Esophagus mucosa (tissue), 1 donor: ENCODE measurements at places on chromosomes 7 and 10.

GRCh38 chr7:129084801-129085551, 30.1 kb upstream of the TNPO3 start:
- ATAC-seq = no peak

DNA sequence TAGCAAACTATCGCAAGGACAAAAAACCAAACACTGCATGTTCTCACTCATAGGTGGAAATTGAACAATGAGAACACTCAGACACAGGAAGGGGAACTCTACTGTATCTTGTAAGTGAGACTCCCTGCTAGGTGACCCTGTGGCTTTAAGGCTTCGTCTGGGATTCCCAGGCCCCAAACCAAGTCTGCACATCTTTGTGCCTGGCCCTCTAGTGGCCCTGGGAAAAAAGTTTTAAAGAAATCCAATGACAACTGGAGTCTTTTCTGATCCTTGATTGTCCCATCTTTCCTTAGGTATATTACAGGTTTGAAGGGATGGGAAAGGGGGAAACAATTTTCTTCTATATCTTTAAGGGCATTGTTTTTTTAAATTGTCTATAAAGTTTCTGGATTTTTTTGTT, 10.6 kb upstream of the LIPM start:
- peak; percentile 46 for ATAC-seq

DNA sequence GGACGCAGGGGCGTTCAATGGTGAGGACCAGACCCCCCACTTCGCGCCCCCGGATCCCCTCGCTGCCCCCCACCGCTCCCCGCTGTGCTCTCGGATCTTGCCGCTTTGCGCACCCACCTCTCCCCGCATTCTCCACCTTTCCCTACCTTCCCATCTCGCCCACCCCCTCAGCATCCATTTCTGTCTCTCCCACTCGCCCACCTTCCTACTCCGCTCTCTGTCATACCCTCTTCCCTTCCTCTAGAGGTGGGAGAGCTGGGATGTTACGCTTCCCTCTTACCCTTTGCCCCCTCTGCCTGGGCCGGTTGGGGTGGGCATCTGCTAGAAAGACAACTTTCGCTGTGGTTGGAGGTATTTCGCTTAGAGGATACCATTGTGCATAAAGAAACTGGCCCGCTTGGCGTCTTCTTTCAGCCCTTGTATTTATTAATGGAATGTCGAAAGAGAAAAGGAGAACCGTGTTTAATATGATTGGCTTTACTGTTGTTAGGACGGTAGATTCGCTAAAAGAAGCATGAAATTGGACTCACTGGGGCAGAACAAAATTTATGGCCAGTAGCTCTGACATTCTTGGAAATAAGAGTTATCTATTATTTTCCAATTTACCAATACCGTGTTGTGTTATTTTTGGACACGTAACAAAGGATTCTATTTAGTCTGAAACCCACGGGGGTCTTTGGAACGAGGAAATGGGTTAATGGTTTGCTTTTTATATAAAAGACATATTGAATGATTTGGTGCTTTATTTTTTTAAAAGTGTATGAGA, 873 bp downstream of the PRKAR2B start:
- ATAC-seq = no peak

- ATAC-seq = no peak
These were observed 149.6 kb upstream of the SEMA3E start for GRCh38 chr7:83798489-83798888.

GRCh38 chr7:42074076-42074475, 162.9 kb downstream of the GLI3 start:
- no peak for ATAC-seq

- peak; percentile 84 for ATAC-seq
These were observed 99.8 kb downstream of the GSAP start for GRCh38 chr7:77316219-77316978.

DNA sequence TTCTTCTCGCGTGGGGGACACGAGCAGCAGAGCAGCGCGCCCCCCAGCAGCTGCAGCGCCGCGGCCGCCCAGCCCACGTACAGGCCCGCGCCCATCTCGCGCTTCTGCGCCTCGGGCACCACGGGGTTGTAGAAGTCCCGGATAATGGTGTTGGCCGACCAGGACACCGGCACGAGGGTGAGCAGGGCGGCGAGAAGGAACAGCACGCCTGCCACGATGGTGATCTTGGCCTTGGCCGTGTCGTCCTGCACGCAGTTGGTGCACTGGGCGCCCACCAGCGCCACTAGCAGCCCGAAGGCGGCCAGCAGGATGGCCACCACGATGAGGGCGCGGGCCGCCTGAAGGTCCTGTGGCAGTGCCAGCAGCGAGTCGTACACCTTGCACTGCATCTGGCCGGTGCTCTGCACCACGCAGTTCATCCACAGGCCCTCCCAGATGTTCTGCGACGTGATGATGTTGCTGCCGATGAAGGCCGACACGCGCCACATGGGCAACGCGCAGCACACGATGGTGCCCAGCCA, 529 bp downstream of the CLDN3 start:
- no peak for ATAC-seq

DNA sequence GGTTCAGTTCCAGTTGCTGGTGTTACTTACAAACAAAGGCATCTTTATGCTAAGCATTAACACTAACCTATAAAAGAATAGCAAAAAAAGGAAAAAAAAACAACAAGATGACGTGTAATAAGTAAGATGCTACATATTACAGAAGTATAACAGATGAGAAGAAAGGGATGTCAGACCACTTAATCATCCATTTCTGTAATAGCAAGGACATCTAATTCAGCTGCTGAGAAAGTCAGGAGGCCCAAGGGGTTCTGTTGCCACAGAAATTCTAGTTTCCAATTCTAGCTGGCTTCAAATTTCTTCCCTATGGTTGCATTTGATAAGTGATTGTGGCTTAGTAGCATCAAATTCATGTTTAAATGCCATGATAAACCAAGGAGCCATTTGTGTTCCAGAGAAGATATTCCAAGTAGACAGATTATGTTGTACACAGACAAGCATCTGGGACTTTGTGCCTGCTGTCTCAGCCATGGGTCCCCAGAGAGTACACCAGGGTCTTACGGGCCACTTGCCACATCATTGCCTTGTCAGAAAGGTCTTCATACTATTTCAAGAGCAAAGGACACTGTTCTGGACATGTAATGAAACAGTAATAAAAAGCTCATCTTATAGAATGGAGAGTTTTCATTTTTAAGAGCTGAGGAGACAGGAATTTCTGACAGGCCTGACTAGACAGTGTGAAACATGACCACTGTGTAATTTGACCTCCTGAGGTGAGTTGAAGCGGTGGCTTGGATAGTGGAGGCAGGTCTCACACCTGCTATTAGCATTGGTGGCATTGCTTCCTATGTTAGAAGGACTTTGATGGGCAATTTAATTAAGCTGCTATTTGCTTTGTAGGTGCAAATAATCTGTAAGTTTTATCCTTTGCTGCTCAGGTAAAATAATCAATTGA, 4.2 kb upstream of the ASB4 start:
- no peak for ATAC-seq

DNA sequence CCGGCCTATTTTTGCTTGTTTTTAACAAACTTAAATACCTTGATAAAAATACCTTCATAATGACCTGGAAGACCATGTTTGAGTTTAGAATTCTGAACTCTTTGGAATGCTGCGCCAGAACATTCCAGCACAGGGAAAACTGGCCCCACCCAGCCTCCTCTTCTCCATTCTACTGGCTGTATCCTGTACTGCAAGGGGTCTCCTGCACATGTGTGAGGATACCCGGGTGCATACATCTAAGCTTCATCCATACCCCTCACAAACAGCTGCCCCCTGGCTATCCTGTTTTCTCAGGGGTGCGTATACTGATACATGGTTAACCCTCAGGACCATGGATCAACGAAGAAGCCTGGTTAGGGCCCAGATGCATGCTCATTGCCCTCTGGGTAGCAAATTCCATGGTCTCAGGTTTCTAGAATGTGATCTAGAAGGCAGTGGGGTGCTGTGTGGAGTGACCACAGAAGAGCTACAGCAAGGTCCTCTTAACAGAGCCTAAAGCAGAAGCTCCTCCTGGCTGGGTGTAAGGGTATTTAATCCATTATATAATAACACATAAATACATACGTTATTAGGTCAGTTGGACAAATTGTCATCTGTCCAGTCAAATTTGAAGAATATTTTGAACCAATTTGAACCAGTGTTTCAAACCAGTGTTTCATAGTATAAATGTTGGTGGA, 26.1 kb downstream of the HACD1 start:
- no peak for ATAC-seq

GRCh38 chr10:36163827-36164226, 521.7 kb upstream of the FZD8 start:
- ATAC-seq = no peak

GRCh38 chr7:68429411-68430117, 1168.7 kb upstream of the AUTS2 start:
- no peak for ATAC-seq

DNA sequence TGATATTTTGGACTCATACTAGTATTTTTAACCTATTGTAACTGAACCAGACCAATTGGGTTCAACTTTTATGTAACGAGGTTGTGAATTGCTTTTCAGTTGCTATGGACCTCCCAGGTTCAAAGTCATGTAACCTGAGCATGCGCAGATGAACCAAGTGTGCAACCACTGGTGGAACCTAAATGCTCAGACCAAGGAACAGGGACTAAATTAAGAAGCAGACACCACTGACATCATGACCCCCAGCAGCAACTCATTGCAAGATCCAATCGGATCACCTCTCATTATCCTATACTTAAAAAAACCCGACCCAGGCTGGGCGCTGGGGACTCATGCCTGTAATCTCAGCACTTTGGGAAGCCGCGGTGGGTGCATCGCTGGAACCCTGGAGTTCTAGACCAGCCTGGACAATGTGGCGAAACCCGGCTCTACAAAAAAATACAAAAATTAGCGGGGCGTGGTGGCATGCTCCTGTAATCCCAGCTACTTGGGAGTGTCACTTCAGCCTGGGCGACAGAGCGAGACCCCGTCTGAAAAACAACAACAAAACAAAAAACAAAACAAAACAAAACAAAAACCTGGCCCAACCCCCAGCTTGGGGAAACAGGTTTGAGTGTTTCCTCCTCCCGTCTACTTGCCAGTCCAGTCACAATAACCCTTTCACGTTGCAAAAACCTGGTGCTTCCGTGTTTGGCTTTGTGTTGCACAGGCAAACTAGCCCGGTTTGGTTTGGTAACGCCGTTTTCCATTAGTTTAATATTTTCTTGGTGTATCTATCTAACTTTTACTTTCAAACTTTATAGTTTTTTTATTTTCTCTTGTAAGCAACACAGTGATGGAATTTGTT, 11.3 kb upstream of the ZNF518A start:
- ATAC-seq = no peak

GRCh38 chr7:3639253-3639652, 338.2 kb downstream of the SDK1 start:
- ATAC-seq = no peak

GRCh38 chr7:24713039-24713793, 44.0 kb downstream of the GSDME start:
- ATAC-seq = no peak

- no peak for ATAC-seq
These were observed 82.8 kb upstream of the C7orf33 start for GRCh38 chr7:148507787-148508186.

- ATAC-seq = no peak
These were observed 233.6 kb downstream of the PRPF18 start for GRCh38 chr10:13820119-13820963.

DNA sequence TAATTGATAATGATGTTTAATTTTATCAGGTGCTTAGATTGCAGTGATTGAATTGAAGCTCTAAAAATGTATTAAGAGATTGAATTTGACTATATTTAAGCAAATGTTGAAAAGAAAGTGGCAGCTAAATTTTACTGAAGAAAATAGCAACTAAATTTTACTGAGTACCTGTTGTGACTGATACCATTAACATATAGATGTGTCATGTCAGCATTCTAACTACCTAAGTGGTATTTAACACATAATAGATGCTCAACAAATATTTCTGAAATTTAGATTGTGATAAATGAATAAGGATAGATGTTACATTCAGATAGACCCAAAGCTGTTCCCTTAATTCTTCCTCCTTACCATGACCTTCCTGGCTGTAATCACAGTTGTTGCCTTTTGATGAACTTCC, 350.9 kb upstream of the VWC2 start:
- no peak for ATAC-seq

GRCh38 chr10:43972976-43973647, 324.4 kb upstream of the ZNF32 start:
- no peak for ATAC-seq

DNA sequence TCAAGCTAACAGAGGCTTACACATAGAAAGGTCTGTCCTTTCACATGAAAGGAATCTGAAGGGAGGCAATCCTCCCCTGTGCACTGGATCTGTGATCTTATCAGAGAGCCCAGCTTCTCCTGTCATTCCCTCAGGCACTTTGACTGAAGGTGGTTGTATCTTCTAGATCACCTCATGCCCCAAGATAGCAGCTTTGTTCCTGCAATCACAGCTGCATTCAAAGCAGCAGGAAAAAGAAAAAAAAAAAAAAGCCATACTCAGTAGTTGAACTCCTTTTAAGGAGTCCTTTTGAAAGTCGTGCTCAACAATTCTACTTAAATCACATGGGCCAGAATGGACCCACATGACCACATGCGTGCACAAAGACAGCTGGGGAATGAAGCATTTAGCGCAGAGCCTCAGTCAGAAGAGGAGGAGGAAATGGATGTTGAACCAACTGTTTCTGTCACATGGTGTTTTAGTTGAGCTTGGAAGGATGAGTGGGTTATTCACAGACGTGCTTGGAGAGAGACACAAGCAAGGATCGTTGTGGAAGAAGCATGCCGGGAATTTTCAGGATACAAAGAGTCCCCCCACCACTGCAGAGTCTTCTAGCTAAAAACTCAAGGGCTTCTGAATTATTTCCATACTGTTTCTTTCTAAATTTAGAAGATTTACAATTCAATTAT, 13.0 kb upstream of the PFKP start:
- ATAC-seq = no peak

GRCh38 chr10:1736972-1737221, 428 bp downstream of the ADARB2 start:
- no peak for ATAC-seq

- peak; percentile 93 for ATAC-seq
These were observed at the start of gene TLL2 for GRCh38 chr10:96513698-96514561. Gene TLL2, minus strand, starts transcription at chr10:96513926. Its CDS starts 241 bp downstream, at chr10:96513685.

DNA sequence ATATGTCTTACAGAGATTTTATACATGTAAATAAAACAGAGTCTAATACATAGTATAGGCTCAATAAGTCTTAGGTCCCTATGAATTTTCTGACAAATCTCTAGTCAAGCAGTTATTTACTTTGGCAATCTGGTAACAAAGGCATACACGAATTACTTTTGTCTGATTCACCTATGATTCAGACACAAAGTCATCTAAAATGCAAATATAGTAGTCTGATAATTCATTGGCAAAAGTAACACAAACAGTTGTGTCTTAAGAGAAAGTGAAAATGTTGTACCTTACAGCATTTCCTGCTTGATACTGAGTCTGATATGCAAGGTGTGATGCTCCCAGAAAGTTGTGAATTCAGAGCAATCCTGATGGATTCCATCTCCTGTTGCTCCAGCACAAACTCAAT, 209.4 kb upstream of the PRSS1 start:
- ATAC-seq = peak; percentile 23

GRCh38 chr7:30713392-30713791, 31.1 kb upstream of the CRHR2 start:
- no peak for ATAC-seq
